Activated CD4-positive, alpha-beta T cell treated with anti-CD3 and anti-CD28 coated beads, Interleukin-2, amount 50 U/mL, for 1 hour (primary cell): ENCODE measurements at places on chromosomes 6 and 20.

GRCh38 chr20:57573894-57574293 lies 13.0 kb downstream of the PCK1 start:
- DNase-seq: no peak

- DNase-seq: no peak
These were observed 149.9 kb downstream of the RALGAPA2 start for GRCh38 chr20:20562507-20562906.

DNA sequence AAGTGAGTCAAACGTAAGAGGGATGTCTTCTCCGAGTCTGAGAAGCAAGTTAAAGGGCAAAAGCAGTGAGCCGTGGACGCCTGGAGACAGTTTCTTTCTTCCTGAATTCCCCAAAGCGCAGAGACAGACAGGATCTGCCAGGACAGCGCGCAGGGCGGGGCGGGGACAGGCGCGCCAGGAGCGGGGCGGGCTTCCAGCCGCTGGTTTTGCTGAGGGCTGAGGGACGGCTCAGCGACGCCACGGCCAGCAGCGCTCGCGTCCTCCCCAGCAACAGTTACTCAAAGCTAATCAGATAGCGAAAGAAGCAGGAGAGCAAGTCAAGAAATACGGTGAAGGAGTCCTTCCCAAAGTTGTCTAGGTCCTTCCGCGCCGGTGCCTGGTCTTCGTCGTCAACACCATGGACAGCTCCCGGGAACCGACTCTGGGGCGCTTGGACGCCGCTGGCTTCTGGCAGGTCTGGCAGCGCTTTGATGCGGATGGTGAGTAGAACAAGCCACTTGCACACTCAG lies at the start of gene SCGN:
Gene SCGN, plus strand, starts transcription at position 209 of the 509 bp plus-strand sequence. Its CDS starts 189 bp downstream, at position 398.
- DNase-seq: peak; percentile 23

DNA sequence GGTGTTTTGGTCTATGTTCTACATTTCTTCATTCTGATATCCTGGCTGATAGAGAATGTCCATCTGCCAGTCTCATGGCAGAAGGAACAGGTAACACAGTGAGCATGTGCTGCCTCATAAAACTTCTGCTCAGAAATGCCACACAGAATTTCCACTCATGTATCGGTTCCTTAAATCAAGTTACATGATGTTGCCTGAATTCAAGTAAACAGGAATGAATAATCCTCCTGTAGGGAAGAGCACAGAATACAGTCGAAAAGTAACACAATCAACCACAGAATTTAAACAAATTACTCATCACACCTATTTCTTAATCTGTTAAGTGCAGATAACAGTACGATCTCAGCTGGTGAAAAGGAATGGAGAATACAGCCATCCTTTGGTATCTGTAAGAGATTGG lies 74.7 kb downstream of the FAM217A start:
- DNase-seq: no peak

- no peak for DNase-seq
These were observed 6.8 kb downstream of the GUCA1A start for GRCh38 chr6:42179945-42180313.

DNA sequence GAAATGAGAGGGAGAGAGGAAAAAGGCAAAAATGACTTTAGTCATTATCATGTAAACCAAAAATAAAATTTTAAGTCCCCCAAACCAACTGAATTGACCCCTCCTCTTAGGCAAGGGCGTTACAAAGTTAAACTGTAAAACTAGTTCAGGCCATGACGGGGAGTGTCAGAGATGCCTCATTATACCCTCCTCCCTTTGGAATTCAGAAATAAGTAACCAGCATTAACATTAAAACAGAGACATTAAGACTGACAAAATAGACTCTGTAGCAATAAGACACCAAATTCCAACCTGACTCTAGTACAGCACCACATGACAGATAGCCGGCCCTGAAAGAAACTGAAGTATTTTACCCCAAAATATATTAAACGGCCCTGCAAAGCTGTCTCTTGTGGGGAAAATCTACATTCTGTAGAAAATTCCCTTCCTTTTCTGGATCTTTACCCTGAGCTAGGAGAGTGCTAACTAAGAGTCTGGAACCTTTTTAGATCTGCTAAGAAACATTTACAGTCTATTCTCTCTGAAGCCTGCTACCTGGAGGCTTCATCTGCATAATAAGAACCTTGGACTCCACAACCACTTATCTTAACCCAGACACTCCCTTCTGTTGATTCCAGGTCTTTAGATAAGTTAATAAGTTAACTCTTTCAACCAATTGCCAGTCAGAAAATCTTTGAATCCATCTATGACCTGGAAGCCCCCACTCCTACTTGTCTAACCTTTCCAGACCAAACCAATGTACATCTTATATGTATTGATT lies 150.7 kb downstream of the PKHD1 start:
- no peak for DNase-seq

GRCh38 chr6:142757852-142758628 lies 186.9 kb downstream of the HIVEP2 start:
- DNase-seq: no peak

- no peak for DNase-seq
These were observed 478 bp upstream of the MTHFD1L start for GRCh38 chr6:150865043-150865405.

DNA sequence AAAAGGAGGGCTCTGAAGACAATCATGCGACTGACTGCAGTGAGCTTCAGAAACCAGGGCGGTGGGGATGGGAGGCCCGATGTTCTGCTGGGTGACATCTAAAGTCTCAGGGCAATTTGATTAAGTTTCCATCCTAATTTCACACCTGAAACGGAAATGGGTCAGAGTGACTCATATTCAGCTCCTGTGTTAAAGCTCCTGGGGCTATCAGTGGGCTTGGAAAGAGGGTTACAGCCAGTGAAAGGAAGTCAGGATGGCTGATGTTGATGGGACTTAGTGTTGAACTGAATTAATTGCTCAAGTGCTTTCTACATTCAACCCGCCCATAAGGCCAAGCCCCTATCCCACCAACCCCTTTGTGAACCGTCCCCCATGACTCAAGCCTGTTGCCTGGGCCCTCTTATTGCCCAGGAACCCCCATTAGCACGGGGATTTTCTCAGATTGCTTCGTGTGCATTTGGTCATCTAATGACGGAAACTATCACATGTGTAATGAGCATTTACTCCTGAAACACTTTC lies 47.1 kb upstream of the TBC1D7 start:
- no peak for DNase-seq

DNA sequence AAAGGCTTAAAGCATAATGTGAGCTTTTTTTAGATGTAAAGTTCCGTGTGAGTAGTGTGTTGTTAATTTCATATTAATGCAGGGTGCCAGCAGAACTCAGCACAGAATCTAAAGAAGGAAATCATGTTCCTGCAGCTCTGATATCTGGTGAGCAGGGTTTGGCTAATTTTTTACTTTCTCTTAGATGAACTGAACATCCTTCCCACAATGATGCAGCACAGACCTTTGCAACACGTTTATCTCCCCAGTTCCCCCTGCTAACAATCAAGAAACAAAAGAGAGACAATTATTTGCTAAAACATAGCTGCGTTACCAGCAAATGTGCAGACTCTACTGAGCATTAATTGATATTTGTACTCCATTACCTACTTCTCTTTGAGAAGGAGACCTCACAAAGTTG lies 39.1 kb upstream of the ATXN1 start:
- DNase-seq: no peak

DNA sequence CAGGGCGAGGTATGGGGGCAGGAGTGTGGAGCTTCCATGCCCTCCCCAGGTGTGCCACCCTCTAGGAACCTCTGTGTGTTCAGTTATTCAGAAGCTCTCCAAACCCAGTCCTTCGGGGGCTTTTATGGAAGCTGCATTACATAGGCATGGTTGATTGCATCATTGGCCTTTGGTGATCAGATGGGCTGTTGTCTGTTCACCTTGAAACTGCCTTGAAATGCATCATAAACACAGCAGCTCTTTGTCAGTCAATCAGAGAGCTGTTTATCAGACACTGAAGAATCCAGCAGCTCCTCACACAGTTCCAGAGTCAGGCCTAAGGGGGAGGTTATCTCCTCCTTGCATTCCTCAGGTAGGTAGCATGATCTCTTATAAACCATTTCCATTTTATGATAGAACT lies 62.4 kb downstream of the E2F3 start:
- DNase-seq: no peak

GRCh38 chr6:7136859-7137334 lies 29.1 kb downstream of the RREB1 start:
- no peak for DNase-seq

- DNase-seq: no peak
These were observed 169.4 kb downstream of the ZDHHC14 start for GRCh38 chr6:157550114-157550989.

GRCh38 chr6:152765331-152765730 lies 14.7 kb downstream of the VIP start:
- DNase-seq: no peak

DNA sequence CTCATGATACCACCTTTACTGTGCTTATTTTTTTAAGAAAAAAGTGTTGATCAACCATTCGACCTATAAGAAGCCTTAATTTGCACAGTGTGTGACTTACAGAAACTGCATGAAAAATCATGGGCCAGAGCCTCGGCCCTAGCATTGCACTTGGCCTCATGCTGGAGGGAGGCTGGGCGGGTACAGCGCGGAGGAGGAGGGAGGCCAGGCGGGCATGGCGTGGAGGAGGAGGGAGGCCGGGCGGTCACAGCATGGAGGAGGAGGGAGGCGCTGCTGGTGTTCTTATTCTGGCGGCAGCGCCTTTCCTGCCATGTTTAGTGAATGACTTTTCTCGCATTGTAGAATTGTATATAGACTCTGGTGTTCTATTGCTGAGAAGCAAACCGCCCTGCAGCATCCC lies 15.6 kb upstream of the SLC22A1 start:
- no peak for DNase-seq

- DNase-seq: no peak
These were observed 21.9 kb upstream of the GSTA3 start for GRCh38 chr6:52931351-52931750.

DNA sequence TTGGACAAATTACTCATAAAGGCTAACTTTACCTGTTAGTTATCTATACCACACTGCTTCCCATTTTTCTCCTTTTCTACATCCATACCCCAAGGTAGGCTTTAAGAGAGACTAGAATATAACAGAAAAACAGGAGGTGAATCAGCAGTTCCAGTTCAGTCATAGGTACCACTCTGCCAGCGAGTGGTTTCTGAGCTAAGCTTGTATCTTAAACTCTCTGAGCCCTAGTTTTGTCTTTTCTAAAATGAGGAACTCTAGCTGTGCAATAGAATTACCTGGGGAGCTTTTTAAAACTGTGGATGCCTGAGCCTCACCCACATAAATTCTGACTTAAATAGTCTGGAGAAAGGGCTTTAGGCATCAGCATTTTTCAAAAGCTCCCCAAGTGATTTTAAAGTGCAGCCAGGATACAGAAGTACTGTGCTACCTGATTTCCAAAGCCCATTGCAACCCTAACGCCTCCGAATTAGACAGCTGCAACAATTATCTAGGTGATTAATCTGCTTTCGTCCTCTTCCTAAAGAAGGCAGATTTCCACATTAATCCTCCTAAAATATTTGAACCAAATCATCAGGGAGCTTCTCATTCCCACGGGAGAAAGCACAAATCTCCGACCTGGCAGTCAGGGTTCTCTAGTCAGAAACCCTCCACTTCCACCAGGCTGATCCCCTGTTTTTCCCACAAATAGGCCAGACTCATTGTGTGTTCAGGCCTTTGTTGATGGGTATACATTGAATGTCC lies 37.4 kb upstream of the RPL7L1 start:
- DNase-seq: no peak

DNA sequence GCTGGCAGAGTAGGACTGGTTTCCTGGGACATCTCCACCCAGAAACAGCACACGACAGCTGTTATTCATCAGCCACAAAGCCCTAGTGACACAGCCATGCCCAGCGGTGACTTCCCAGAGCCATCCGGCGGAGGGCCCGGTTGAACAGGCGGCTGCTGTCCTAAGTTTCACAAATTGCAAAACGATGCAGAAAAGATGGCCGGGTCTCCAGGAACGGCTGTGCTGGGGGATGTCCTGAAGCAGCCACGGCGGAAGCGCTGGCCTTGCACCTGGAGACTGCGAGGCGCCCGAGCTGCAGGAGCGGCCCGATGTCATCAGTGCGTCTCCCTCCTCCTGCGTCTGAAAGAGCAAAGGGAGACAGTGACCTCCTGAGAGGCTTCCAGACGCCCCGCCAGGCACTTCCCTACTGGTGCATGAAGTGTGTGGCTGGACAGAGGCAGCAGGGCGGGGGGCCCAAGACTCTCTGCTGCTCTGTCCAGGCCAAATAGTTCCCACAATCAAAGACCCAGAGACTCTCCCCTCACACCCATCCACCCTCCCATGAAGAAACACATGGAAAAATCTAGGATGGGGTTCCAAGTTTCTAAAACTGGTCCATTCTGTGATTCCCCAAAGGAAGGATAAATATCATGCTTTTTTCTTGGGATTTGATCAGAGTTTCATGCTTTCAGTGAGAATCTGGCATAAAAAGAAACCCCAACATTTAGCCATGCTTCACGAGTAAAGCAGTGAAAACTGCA lies 44.0 kb downstream of the SSR1 start:
- no peak for DNase-seq

- DNase-seq: no peak
These were observed 79.7 kb upstream of the FOXP4 start for GRCh38 chr6:41466437-41466990.

GRCh38 chr6:33312361-33313104 lies 1.3 kb downstream of the TAPBP start:
- DNase-seq: peak; percentile 85

DNA sequence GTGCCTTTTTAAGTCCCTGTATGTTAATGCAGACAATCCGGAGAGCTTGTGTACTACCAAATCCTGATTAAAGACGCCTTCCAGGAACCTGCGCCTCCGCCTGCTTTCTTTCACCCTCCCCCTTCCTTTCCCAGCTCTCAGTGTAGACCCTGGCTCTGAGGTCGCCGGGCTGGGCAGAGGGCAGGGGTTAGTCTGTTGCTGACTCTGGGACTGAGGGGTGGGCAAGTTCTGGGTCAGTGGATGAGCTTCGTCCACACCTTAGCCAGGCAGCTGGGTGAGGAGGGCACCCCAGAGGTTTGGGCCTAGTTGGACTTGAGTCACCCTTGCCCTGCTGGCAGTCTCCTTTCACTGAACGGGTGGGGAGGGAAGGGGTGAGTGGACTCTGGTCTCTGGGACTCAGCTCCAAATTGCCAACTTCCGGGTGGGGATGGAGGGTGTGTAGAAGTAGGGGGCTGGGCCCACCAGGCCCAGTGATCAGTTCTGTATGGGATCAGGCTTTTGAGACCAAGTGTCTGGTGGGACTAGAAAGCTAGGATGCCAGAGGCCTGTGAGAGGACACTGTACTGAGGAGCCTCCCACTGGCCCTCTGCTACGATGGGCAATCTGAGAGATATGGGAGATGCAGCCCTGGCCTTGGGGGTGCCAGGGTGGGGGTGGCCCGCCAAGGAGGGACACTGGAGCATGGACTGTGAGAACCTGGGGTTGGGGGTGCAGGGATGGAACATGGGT lies 21.3 kb upstream of the SLC22A7 start:
- DNase-seq: no peak

GRCh38 chr6:16129623-16130401 lies 926 bp downstream of the MYLIP start:
- no peak for DNase-seq

- no peak for DNase-seq
These were observed 812 bp downstream of the MYMX start for GRCh38 chr6:44217332-44218143.
